ENCODE measurements at places on chromosomes 2 and 18.

- no peak for DNase-seq
Observed at GRCh38 chr18:25992566-25992965, 97.8 kb downstream of the SS18 start.

- DNase-seq, result no peak
Observed at GRCh38 chr18:22822024-22822423, 111.1 kb upstream of the RBBP8 start.

- DNase-seq, result no peak
Observed at GRCh38 chr18:54210463-54210862, 14.0 kb downstream of the MBD2 start.

DNA sequence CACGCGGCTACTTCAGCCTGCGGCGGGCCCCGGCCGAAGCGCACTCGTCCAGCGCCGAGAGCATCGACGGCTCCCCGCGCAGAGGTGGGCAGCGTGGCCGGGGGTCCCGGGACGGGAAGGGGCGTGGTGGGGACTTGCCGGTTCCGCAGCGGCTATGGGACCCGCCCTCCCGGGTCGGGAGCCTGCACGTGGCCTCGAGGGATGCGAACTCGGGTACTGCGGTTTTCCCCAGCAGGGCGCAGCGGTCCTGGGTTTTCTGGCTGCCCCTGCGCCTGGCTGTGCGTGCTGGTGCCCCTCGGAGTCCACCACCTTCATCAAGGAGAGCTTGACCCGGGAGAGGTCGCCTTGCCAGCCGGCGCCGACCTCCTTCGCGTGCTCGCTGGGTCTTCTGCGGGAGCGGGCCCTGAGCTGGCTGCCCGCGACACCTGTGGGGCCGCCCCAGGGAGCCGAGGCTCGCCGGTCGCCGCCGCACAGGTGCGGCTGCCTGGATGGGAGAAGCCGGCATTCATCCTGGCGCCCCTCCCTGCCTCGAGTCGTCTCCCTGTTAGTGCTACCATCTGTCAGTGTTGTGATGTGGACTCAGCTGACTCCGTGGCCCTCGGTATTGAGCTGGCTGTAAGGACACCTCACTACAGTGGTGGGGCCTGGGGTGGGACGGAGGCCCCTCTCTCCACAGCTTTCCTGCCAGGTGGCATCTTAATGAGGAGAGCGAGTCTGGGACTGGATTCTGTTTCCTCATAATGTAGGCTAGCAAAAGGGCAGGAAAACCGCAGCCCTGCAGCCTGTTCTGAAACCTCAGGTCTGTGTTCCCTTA, 177.3 kb downstream of the AGAP1 start:
- DNase-seq, result peak; percentile 61

DNA sequence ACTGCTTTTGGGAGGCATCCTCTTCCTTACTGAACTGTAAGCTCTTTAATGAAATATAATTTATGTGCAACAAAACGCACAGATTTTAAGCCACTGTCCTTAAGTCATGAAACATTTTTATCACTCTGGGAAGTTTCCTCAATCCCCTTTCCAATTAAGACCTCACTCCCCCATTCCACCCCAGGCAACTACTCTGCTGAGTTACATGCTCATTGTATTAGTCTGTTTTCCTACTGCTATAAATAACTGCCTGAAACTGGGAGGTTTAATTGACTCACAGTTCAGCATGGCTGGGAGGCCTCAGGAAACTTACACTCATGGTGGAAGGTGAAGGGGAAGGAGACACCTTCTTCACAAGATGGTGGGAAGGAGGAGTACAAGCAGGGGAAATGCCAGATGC, 46.5 kb upstream of the KCNE4 start:
- no peak for DNase-seq
